ENCODE measurements at places on chromosomes 1 and 21.
A peak's percentile ranks its signal among the peaks of the same experiment; 100 is the strongest.

GRCh38 chr1:44677201-44677766, 2.8 kb downstream of the ARMH1 start:
- no peak for DNase-seq

GRCh38 chr1:112558634-112559033, 49.9 kb downstream of the WNT2B start:
- DNase-seq = no peak

DNA sequence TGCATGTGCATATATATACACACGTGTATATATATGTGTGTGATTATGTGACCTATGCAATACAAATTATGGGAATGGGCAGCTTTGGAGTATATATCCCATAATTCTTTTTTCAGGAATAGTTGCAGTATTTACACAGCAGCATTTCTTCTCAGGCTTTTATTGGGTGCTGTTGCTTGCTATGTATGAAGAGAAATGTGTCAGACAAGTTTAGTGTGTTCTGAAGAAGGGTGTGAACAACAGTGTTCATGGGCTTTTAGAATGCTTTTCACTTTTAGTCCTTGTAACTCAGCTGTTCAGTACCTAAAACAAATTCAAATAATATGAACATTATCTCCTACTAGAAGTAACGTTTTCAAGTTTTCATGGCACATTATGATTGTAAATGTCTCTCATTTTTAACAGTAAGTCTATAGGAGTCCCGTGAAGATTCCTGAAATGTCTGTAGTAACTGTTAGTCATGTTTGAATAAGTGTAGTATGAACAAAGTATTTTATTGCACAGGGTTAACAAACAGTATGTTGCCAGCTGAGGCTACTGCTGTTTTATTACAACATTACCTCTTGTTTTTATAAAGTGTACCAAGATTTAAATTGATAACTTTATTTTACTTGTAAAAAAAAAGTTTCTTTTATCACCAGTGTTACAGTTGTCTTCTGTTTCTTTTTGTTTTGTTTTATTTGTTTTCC, 42.5 kb downstream of the TMED5 start:
- no peak for DNase-seq

DNA sequence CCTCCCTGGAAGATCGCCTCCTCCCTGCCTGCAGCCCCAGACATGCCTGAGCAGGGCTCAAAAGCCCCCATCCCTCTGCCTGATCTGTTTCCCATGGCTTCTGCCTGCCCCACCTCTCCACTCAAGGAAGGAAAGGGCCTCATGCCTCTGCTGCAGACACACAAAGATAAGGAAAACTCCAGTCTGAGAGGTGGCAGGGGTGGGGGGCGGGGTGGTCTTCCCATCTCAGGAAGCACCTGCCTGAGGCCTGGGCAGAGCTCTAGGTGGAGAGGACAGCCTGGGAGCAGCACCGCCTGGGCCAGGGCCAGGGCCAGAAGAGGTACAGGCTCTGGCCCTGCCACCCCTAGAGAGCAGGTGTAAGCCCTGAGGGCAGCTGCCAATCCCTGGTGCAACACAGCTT, 4.1 kb upstream of the GJB3 start:
- DNase-seq = no peak

- no peak for DNase-seq
Measured at GRCh38 chr1:71231751-71232150, 150.9 kb upstream of the ZRANB2 start.

GRCh38 chr1:151790940-151791651, 796 bp upstream of the TDRKH start:
- peak; percentile 65 for DNase-seq

DNA sequence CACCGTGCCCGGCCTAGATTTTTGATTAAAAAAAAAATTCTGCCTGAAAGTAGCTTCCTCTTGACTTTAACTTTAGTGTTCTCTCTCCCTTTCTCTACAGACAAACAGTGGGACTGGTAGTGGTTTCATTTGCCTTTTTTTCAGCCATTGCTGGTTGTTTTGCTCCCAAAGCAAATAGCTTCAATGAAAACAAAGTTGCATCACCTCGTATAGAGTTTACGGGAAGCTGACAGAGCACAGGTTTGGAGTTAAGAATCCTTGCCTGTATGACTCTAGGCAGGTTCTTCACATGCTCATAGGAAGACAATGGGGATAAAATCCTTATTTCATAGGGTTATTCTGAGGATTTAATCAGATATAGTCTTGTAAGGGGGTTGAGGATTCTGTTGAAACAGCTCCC, 21.6 kb downstream of the AADACL4 start:
- DNase-seq = no peak

DNA sequence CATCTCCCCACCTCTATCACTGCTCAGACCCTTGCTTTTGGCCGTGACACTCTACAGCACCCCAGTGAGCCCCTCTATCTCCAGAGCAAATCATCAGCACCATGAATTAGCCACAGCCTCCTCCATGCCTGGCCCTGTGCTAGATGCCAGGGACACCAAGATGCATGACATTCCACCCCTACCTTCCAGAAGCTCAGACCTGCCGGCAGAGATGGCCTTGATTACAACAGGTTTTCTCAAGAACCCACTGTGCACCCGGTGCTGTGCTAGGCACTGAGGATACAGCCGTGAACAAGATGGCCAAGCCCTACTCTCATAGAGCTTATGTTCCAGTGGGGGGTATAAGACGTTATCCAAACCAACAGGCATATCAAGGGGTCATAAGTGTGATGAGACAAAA, 30.6 kb downstream of the CDK18 start:
- no peak for DNase-seq

DNA sequence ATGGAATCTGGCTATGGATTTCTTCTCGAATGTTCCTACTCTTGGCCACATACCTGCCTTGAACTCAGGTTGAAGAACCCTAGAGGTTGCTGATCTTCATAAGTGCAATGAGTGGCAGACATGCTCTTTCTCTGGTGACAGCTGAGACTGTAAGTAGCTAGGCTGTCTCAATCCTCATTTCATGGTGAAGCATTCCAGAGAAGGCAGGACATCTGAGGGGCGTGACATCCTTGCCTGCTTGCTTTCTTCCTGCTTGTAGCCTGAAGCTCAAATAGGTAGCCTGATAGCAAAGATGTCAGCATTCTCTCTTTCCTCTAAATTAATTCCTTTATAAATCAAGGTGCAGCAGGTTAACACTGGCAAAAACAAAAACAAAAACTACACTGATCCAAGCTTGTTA, 114.6 kb upstream of the MAGI3 start:
- DNase-seq = no peak

DNA sequence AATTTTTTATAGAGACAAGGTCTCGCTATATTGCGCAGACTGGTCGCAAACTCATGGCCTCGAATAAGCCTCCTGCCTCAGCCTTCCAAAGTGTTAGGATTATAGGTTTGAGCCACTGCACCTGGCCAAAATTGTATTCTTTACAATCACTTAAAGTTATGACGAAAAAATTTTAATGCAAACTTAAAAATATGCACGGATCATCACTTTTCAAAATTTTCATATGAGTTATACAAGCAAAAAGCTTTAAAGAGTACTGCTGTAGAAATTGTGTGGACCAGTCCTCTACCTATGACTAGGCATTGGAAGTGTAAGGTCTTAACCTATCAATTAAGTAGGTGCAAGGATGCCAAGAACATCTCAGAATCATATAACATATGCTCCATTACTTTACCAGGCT, 34.9 kb downstream of the COP1 start:
- DNase-seq = no peak

GRCh38 chr1:208500375-208500774, 256.2 kb upstream of the PLXNA2 start:
- no peak for DNase-seq

DNA sequence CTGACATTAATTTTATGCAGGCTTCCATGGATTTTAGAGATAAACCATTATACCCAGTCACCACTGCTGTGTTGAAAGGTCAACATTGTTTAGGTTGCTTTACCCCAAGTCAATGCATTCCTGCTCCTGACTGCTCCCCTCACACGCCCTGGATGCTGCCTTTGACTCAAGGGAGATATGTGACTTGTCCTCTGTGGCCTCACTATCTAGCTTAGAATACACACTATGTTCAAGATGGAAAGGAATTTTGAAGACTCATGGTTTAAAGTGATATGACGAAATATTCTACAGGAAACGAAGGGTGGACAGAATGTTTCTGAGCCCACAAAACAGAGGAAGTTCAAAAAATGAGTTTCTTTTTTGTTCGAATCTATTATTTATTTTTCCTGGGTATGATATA, 170.4 kb upstream of the NR5A2 start:
- DNase-seq = peak; percentile 30

DNA sequence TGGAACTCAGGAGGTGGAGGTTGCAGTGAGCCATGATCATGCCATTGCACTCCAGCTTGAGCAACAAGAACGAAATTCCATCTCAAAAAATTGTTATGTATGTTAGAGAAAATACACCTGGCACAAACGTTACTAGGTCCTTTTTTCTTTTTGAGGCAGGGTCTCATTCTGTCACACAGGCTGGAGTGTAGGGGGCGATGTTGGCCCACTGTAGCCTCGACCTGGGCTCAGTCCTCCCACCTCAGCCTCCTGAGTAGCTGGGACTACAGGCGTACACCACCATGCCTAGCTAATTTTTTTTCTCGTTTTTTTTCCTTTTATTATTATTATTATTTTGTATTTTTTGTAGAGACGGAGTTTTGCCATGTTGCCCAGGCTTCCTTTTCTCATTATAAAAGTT, 4.4 kb downstream of the HAX1 start:
- no peak for DNase-seq

DNA sequence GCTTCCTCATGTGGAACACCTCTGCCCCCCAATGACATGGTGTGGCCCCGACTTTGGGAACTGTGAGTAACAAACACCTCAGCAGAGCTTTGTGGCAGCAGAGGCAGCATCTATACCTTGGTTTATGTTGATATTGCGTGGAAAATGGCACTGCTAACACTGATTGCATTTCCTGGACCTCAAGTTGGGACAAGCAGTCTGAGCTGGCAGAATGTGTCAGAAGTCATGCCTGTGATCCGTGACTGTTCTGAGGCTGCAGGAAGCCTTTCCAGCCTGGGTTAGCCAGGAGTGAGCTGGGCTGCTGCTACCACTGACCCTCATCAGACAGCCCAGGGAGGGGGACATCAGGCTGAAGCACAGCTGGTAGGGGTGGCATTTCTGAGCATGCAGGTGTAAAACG, 268.5 kb downstream of the KCNJ6 start:
- no peak for DNase-seq

DNA sequence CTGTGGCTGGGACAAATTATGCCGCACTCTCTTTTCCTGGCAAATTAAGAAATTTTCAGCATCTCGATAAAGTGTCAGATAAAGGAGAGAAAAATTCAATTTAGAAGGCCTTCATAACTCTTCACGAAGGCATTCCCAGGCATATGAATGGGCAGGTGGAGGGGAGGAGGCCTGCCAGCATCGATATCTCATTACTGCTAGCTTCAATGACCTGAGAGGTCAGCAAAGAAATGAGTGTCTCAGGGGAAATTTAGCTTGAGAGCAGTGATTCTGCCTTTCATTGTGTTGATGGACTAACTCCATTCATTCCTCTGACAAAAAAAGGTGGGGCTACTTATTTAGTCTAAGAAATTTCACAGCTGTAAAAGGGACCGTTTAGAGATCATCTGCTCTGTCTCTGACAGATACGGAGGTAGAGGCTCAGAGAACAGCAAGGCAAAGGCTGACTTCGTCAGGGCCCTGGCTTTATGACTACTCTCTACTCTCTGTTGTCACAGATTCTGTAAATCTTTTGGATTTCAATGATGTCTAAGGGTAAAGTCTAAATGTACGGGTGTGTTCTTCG, 212.0 kb upstream of the BEND5 start:
- no peak for DNase-seq

DNA sequence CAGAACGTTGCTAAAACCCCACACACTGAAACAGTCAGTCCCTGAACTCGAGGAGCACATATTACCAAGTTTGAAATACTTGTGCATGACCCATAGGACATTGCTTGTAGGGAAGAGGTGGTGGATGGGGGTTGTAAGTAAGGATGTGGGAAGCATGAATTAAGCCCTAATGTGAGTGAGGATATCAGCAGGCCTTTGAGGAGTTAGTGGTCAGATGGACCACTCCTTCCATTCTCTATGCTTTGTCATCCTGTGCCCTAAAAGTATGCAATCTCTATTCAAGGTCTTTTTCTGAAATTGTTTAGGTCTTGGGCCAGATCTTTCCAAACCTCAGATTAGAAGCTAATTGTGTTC, 70.9 kb upstream of the SAMSN1 start:
- DNase-seq = no peak

- no peak for DNase-seq
Measured at GRCh38 chr1:61238359-61238665, 156.0 kb downstream of the NFIA start.

DNA sequence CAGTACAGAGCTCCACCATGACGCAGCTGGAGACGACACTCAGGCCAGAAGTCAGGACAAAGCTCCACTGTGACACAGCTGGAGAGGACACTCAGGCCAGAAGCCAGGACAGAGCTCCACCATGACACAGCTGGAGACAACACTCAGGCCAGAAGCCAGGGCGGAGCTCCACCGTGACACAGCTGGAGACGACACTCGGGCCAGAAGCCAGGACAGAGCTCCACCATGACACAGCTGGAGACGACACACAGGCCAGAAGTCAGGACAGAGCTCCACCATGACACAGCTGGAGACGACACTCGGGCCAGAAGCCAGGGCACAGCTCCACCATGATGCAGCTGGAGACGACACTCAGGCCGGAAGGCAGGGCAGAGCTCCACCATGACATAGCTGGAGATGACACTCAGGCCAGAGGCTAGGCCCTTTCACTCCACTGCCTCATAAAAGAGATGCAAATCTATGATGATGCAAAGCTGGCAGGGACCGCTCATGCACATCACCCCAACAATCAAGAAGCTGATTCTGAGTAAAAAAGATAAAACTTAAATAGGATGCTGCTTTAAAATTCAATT, 13.6 kb upstream of the OR2B11 start:
- no peak for DNase-seq

DNA sequence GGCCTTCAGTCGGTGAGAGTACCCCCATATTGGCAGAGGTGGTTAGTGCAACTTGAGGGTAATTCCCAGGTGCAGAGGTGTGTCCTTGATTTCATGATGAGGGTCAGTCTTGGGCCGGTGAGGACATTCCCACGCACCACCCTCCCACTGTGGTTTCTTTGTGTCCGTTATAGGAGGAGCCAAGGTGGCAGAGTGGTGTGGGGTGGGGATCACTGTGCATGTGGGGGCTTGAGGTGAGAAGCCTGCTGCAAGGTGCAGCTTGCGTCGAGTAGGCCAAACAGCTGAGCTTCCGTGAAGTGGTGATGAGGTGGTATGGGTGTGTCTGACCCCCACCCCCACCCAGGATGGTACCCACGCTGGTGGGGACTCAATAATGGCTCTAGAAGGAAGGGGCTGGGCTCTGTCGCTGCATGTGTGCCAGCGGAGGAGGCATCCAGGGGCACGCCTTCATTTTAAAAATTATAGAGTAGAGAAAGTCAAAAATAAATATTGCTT, 6.2 kb downstream of the PTPRF start:
- DNase-seq = no peak

DNA sequence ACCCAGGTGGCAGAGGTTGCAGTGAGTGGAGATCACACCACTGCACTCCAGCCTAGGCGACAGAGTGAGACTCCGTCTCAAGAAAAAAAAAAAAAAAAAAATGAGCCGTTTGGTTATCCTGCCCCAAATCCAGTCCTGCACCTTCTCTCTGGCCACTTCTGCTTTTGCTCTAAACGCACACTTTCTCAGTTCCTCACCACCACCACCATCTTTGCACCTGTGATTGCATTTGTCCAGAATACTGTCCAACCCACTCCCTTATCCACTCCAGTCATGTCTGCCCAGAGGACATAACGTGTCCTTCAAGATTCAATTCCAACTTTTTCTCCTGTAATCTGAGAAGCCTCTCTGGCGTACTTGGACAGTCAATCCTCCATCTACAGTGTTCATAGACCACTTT, 2.2 kb upstream of the NEK2 start:
- DNase-seq = no peak

Measured in KG1 (cell line).